ENCODE measurements at places on chromosomes 1 and 21.

- DNase-seq, result no peak
Observed at GRCh38 chr1:229121845-229122436, 149.0 kb upstream of the RAB4A start.

GRCh38 chr1:212161231-212161781 lies 123.9 kb upstream of the PPP2R5A start:
- no peak for DNase-seq

- DNase-seq, result no peak
Observed at GRCh38 chr1:14538335-14538734, 60.1 kb upstream of the KAZN start.

DNA sequence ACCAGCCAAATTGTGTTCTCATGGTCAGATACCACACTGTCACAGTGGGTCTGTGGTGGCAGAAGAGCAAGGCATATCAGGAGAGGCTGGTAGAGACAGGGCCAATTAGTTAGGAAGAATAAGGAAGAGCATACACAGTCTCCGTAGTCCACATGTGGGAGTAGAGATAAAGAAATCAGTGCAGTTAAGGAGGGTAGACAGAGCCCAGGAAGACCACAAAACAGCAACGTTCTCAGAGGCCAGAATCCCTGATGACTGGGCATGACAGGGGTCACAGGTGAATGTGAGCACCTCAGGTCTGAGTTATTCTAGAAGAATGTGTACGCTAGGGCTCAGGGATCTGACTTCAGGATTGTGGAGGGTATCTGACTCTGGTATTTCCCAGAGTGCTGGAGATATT lies 31.7 kb downstream of the CD48 start:
- DNase-seq, result no peak
